HT1080 (cell line): ENCODE measurements at places on chromosomes 5 and 9.

- no peak for DNase-seq
These were observed 2.4 kb upstream of the PCDHGA12 start for GRCh38 chr5:141427783-141428426.

DNA sequence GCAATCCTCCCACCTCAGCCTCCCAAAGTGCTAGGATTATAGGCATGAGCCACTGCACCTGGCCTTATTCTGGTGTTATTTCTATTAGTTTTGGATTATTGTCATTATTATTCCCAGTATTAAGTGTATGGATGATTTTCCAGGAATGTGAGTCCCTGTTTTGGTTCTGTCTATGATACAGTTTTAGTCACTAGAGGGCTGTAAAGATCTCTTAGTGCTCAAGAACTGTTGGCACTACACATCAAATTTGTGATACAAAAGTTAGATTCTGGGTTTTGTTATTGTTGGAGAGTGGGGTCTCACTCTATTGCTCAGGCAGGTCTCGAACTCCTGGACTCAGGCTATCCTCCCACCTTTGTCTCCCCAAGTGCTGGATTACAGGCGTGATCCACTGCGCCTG lies 12.1 kb downstream of the CCL28 start:
- no peak for DNase-seq

GRCh38 chr5:1462358-1462757 lies 17.1 kb upstream of the SLC6A3 start:
- no peak for DNase-seq

DNA sequence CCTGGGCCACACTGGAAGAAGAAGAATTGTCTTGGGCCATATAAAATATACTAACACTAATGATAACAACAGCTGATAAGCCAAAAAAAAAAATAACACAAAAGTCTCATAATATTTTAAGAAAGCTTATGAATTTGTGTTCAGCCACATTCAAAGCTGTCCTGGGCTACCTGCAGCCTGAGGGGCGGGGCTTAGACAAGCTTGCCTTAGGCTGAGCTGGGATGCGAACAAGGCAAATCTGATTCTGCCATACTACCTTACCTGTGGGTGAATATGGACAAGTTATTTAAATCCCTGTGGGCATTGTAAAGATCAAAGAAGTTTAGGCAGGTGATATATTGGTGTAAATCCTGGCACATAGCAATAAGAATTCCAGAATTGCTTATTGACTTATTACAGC lies 212.3 kb upstream of the ATP10B start:
- no peak for DNase-seq

- DNase-seq: no peak
These were observed 7.6 kb downstream of the DCANP1 start for GRCh38 chr5:135439231-135440205.

DNA sequence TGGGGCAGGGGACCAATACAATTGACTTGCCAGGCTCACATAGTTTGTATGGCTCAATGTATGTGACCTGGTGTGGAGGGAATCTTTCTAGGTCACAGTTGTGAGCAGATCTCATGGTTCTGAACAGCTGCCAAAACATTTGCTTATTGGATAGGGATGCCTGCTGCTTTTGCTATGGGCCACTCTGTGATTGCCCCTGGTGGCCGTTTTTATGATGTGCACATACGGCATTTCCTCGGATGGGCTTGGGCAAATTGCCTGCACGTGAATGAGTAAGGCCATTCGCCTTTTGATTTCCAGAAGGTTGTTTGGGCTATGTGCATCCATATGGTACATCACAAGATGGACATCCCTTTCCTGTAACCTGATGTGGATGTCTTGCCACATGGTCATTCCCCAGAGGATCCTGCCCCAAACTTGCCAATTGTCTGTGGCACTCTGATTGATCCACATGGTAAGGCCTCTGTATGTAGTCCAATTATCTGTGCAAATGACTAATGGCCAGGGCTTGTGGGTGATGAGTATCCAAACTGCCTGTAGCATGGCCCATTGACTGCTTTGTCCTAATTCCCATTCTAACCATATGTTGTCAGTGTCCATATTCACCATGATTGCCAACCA lies 10.7 kb upstream of the SLC22A4 start:
- peak; percentile 76 for DNase-seq

- DNase-seq: no peak
These were observed 49.8 kb downstream of the LSM11 start for GRCh38 chr5:157793301-157793700.

DNA sequence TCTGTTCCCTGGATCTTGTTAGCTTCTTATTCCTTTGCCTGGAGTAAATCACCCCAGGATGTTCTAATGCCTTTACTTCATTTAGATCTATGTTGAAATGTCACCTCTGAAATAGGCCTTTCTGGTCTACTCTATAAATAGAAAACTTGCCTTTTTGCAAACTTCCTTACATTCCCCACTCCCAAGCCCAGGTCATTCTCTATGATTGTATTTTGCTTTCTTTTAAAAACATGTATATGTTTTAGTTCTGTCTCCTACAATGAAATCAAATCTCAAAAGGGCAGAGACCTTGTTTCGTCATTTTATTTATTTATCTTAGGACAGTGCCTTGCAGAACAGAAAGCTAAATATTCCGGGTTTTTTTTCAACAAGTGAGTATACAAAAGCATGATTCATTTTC lies 1657.7 kb upstream of the C9orf72 start:
- DNase-seq: no peak

DNA sequence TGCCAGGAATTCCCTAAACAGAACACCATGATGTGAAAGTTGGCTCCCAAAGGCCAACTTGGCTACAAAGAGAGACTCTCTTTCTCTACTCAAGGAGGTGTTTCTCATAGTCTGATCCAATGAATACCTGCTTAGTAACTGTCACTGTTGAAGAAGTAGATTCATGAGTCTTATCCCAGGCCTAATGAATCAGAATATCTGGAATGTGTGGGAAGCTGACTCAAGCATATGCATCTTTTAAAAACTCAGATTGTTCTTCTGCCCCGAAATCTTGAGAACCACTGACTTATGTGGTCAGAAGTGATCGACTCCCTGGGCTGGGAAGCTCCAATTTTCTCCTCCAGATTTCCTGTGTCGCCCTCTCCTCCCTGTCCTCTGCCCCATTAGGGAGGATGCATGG lies 345.6 kb downstream of the PLK2 start:
- DNase-seq: peak; percentile 94

DNA sequence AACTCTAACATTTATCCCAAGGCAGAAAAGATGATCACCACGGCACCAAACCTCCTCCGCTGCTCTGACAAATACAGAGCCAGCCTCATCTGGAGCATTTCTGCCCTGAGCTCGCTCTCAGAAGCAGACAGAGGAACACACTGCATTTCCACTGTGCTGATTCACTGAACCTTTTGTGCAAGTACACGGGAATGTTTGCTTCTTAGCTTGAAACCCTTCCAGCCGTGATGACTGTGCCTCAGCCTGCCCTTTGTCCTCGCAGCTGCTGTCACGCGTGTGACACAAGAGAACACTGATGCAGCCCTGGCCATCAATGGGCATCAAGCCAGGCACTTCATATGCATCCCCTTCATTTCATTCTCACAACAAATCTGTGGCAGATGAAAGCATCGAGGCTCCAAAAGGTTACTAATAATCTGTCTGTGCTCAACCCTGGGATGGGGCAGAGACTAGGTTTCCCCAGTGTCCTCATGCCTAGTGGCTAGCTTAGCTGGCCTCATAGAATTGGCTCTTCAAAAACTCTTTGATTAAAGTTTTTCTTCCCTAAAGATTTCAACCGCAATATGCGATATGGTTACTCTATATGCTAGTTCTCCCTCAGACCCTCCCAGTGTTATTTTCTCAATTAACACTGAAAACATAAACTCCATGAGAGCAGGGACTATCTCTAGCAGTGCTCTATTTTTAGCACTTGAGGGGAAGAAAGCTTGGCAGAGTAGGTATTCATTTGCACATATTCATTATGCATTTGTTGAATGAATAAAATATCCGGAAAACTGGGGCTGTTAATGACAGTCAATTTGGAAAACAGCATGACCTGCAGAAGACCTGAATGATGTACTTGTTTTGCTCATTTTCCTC lies 7.3 kb downstream of the CDC14B start:
- DNase-seq: peak; percentile 72
